ENCODE measurements at places on chromosomes 3 and 15. TPM values are rescaled to one million over a fixed set of nuclear protein-coding genes. Genes with fewer than 3 reads are reported as not detected.

DNA sequence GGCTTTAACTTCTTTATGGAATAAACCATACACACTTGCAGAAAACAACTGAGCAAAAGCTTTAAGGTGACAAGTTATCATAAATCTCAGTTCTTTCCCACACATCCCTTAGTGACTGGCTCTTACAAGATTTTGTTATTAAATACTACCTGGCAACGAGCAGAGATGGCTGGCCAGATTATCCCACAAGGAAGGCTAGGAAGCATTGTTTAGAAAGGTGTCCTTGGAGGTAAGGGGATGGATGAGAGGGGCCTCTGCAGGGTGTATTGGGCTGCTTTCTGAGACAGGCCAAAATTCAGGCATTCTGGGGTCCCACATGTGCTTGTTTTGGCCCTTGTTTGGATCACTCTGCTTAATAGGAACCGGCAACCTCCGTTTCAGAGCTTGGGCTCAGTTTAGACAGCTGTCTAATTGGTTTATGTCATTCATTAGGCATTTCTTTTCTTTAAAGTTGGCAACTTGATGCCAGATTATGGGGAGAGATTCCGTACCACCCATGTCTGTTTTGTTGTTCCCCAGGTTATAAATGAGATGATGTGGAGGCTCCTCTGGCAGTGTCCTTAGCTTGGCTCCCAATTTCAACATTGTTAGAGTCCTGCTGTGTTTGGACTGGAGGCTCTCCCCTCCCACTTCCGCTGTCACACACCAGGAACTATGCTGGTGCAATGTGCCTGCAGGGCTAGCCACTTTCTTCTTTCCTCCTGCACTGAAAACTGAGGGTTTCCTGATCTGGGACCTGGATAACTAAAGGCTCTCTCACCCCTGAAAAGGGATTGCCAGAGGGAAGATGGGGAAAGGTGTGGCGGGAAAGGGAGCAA, 121.1 kb downstream of the TPRG1 start:
- DNase-seq, result no peak

- no peak for DNase-seq
Observed at GRCh38 chr3:190860521-190860920, 2.0 kb downstream of the GMNC start.

GRCh38 chr3:69781593-69781992, 42.3 kb downstream of the MITF start:
- no peak for DNase-seq

Gene IGSF10
- 6.1 TPM for total RNA-seq

GRCh38 chr3:142498397-142499180, 50.8 kb upstream of the XRN1 start:
- no peak for DNase-seq

GRCh38 chr15:82851306-82851850, 42.0 kb downstream of the WHAMM start:
- DNase-seq, result no peak

GRCh38 chr3:12132881-12133280, 25.8 kb downstream of the TIMP4 start:
- DNase-seq, result no peak

Gene CD80
- 0.93 TPM for total RNA-seq

DNA sequence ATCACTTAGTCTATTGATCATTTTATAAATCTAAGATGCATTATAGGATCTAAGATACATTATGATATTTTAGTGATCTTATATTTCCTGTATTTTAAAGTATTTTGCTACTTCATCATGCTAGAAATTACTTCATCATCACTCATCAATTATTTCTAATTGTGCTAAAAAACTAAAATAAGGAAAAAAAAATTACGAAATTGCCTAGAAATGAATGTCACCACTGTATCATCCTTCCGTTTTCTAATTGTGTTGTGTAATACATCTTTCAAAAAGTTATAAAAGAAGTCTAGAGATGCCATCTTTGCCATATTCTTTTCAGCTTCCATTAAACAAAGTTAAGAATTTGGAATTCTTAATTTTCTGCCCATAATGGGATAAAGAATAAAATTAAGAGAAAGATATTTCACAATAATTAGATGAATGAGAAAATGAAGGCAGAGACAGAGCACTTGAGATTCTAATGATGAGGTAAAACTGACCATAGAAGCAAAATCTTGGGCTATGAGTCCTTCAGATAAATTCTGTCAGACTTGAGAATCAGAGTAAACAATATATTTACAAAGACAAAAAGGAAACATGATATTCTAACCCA, 48.8 kb downstream of the ALDH1A2 start:
- no peak for DNase-seq

DNA sequence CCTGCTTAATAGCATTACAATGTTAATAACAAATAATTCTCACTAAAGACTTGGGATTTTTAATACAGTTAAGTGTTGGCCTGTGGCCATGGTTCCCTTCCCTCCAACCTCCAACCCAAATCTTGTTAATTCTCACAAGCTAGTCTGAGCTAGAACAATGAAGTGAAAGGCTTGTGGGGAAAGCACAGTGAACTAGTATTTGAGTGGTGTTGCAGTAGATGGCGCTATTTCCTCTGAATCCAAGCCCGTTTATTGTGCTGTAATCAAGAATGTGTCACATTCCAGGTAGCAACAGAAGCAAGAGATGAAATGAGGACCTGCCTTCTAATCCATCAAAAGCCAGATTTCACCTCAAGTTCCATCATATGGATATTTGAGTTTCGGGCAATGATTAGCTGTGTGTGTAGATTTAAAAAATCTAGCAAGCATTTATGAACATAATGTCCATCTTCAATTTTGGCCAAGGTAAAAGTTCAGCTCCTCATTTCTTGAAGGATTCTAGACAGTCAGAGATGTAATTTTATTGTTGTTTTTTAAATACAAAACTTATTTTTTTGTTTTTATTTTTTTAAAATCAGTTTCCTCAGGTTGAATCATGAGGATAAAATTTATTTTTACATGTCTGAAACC, 160.7 kb downstream of the SQOR start:
- DNase-seq, result no peak

DNA sequence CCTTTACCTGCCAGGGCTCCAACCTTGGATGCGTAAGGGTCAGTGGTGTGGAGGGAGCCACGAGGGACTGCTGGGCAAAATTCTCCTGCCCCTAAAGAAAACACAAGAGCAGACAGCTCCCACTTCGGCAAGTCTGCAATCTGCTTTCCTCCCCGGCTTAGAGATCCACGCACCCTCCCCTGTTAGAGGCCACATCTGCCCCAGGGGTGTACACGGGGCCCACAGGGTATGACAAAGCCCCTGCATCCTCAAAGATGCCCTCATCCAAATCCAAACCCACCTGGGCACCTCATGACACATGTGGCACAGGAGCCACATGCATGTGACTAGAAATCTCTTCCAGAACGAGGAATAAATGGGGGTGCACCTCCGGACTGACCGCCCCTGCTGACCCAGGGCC, 25.5 kb downstream of the ZXDC start:
- no peak for DNase-seq

DNA sequence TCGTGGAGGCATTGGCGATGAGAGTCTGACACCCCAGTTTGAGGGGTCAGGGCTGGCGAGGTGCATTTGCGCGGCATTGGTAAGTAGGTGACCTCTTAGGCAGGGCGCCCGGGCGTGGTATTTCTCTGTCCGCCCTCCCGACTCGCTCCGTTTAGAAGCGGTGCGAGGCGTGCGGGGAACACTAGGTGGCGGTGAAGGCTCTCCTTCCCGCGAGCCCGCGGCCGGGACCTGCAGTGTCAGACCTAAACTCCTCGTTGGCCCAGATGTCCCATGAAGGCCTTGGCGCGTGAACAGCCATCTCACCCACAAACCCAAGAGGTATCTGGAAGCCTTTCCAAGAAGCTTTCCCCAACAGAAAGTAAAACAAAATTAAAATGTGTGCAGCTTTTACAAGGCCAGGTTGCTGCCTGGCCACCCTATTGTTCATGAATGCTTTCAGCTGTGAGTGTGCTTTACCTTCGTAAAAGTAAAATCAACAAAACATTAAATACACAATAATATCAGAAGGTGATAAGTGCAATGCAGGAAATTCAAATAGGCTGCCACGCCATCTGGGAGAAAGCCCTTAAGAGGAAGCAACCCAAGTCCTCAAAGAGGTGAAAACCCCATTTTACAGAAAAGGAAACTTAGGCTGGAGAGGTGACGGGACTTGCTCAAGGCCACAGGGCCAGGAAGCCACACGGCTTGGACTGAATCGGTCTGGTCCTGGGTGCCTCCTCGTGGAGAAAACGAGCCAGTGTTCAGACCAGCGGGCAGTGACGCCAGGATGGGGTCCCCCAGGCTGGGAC, 120.3 kb downstream of the ETFA start:
- peak; percentile 57 for DNase-seq

Gene CHL1
- total RNA-seq, result 18.7 TPM

Gene DUOXA1
- 1.9 TPM for total RNA-seq

DNA sequence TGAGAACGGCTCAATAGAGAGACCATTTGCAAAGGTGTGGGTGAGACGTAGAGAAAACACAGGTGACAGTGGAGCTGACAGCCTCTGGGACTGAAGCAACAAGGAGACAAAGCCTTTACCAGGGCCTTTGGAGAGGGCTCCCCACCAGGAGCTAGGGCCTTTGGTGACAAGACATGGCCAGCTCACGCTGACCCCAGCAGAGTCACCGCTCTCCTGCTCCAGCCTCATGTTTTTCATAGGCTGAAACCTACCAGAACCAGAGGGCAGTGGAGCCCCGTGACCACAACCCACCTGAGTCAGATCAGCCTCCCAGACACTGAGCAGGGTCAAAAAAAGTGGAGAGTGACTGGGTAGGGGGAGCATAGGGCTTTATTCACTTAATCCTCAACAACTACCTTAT, 214.7 kb downstream of the SHQ1 start:
- DNase-seq, result no peak

Data from omental fat pad (tissue), 4 donors.